Stimulated activated CD4-positive, alpha-beta T cell treated with anti-CD3 and anti-CD28 coated beads, Interleukin-1b, Interleukin-23, amount 100 ng/mL, for 24 hours (primary cell): ENCODE measurements at places on chromosomes 16 and 17.

DNA sequence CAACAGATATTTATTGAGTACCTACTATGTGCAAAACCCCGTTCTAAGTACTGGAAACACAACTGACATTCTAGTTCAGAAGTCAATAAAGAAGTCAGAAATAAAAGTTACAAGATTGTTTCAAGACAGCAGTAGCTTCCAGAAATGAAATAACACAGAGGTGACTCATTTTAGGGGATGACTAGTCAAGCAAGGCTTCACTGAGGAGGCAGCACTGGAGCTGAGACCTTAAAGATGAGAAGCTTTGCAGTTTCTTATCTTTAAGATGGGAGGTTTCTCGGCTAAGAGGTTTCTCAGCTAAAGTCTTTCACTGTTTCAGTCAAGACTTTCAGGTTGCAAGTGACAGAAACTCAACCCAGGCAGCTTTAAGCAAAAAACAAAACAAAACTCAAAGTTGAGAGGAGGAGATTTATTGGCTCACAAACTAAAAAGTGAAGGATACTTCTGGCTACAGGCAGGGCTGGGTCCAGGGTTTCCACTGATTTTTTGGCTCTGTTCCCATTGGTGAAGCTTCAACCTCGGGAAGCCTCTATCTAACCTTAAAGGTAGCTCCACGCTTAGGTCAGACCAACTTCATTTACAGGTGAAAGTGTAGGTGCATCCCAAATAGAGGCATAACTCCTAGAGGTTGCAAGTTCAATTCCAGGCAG, 7.4 kb upstream of the MMP2 start:
- DNase-seq, result no peak

DNA sequence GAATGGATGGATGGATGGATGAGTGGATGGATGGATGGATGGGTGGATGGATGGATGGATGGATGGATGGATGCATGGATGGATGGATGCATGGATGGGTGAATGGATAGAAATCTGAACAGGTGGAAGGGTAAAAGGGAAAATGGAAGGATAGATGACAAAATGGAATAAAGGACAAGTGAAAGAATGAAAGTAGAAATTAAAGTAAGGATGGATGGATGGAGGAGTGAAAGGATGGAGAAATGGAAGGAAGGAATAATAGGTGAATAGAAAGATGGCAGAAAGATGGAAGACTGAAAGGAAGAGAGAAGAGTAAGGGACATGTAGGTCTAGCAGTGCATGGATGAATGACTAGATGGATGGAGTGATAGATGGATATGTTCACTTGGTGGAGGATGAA, 29.9 kb downstream of the VWA3A start:
- no peak for DNase-seq

- no peak for DNase-seq
Observed at GRCh38 chr17:9468532-9468931, 107.1 kb downstream of the STX8 start.

- no peak for DNase-seq
Observed at GRCh38 chr17:82678265-82678891, 20.1 kb downstream of the RAB40B start.

GRCh38 chr17:4357030-4357628, 9.3 kb downstream of the UBE2G1 start:
- no peak for DNase-seq
